Kidney (tissue), 22 donors: ENCODE measurements at places on chromosomes 3 and 15. TPM values are rescaled to one million over a fixed set of nuclear protein-coding genes. Genes with fewer than 3 reads are reported as not detected.

GRCh38 chr3:901953-902778 lies 190.7 kb upstream of the CNTN6 start:
- DNase-seq, result no peak

DNA sequence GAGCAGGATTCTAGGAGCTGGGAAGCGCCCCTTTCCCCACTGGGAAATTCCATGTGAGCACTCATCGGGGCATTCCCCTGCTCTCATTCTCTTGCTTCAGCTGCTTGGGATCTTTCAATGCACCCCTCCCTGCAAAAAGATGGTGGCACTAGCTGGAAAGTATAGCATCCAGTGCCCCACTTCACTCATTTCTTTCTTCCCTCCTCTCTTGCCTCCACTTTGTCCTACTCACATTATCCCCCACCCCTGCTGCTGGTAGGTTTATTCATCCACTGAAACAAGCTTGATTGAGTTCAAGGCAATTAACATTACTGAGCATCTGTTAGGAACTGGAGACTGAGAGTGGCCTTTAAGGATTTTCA lies 84.8 kb upstream of the LIMD1 start:
- no peak for DNase-seq

DNA sequence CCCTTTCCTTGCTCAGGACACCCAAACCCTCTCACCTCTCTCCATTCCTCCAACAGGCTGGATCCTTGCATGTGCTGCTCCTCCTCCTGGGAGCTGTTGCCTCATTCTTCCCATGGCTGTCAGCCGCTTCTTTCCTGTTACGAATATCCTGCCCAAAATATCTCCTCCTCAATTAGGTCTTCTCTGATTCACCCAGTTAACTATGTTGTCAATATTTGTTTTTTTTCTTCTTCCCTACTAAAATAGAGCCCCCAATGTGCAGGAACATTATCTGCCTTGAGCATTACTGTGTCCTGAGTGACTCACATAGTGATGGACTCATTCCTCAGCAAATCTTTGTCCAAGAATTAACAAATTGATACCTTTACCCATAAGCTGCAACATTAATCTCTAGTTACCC lies 357.2 kb downstream of the CLSTN2 start:
- DNase-seq, result no peak

DNA sequence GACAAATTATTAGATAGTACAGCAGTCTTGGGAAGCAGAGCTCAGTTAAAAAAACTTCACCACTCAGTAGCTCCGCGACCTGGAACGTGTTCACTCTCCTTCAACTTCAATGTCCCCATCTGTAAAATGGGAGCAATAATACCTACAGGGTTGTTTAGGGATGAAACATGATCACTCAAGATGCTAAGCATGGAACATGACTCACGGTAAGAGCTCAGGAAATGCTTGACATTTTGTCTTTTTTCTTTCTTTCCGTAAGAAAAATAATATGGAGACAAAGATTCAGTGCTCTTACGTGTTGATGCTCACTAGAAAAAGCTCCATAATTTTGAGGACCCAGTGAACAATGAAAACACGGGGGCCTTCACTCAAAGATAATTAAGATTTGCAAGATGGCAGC lies 606.7 kb upstream of the MDFIC2 start:
- DNase-seq, result no peak

DNA sequence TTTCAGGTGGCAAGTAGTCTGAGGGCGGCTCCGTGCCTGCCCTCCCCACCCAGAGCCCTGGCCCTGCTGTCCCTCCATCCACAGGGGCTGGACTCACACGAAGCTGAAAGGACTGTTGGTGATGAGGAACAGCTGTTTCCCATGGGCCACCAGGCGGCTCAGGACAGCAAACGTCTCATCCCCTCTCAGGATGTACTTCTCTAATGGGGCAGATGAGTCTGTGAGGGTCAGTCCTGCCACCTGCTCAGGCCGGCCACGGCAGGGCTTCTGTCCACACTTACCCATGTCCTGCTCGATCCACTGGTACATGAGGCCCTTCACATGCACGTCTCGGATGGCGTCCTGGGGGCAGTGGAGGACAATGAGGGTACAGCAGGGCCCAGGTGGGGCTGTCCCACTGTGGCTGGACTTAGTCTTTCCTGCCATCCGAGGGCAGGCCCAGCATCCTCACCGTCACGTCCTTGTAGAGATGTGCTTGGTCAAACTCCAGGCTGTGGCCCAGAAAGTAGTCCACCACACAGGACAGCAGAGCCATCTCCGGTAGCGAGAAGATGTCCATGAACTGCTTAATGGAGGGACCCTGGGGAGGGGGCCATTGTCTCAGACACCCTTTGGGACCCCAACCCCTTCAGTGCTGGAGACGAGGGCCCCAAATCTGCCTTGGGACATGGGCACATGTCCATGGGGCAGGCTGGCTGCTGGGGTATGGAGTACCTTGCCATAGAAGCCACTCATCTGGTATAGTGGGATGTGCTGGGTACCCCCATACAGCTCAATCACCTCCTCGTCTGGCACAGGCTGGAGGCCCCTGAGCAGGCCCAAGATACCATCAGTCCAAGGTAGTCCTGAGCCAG lies 5.7 kb downstream of the NT5DC2 start:
- DNase-seq, result no peak

GRCh38 chr15:37007301-37007700 lies 93.0 kb downstream of the MEIS2 start:
- no peak for DNase-seq

DNA sequence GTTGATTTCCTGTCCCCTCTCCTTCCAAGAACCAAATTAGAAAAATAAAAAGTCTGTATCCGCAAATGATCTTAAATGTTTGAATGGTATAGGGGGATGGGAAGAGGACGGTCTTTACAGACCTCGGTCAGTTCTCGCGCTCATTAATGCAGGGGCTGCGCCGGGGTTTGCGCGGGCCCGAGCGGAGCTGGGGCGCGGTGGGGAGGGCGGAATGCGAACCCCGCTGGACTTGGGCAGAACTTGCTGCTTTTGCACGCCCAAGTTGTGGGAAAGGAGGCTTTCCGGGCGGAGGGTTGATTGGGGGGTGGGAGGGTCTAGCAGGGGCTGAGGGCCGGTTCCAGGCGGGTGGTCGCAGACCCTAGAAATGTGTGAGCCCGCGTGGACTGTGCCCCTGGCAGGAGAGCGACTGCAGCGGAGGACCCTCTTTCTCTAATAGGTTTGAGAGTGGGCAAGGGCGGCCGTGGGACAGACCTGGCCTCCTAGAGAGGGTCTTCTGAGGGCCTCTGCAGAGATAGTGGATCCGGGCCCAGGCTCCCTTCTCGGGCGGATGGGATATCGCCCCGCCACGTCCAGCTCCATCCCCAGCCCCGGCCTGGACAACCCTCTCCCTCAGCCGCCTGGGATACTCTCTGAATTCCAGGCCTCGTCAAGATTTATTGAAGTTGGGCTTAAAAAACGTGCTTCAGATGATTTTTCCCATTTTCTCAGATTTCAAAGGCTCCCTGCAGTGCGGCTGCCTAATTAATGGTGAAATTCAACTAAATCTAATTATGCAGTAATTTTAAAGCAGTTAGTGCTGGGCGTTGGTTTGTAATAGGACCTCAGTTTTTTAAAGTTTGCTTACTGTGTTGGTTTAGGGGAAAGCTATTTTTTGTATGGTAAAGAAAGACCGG lies 11.3 kb downstream of the NR2F2 start:
- no peak for DNase-seq

GRCh38 chr3:107523289-107523538 lies 452 bp downstream of the BBX start:
- DNase-seq, result peak; percentile 73

- DNase-seq, result no peak
Measured at GRCh38 chr3:160369784-160370183, 29.2 kb downstream of the IFT80 start.

DNA sequence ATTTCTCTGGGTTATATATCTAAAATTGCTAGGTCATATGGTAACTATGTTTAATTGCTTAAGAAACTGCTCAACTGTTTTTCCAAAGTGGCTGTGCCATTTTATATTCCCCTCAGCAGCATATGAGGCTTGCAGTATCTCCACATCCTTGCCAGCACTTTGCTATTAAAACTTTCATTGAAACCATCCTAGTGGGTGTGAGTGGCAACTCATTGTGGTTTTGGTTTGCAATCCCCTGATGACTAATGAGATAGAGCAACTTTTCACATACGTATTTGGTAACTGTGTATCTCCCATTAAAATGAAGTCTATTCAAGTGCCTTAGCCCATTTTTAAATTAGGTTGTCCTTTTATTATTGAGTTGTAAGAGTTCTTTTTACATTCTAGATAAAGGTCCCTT lies 17.3 kb downstream of the KPNA1 start:
- no peak for DNase-seq

COPB2 gene
- total RNA-seq, result 124 TPM

IL17RD gene
- 18.9 TPM for total RNA-seq

FOXL2 gene
- not detected for total RNA-seq

IREB2 gene
- 48.7 TPM for total RNA-seq

CIDEC gene
- not detected for total RNA-seq

GRAMD1C gene
- 21.0 TPM for total RNA-seq

UBAP1L gene
- 5.4 TPM for total RNA-seq

- DNase-seq, result no peak
Measured at GRCh38 chr3:72445827-72446217, 402.4 kb downstream of the SHQ1 start.

PLCL2 gene
- 19.1 TPM for total RNA-seq

- DNase-seq, result no peak
Measured at GRCh38 chr3:53809267-53809666, 37.0 kb downstream of the CHDH start.

- DNase-seq, result no peak
Measured at GRCh38 chr3:46656778-46657556, 36.5 kb downstream of the ALS2CL start.

DNA sequence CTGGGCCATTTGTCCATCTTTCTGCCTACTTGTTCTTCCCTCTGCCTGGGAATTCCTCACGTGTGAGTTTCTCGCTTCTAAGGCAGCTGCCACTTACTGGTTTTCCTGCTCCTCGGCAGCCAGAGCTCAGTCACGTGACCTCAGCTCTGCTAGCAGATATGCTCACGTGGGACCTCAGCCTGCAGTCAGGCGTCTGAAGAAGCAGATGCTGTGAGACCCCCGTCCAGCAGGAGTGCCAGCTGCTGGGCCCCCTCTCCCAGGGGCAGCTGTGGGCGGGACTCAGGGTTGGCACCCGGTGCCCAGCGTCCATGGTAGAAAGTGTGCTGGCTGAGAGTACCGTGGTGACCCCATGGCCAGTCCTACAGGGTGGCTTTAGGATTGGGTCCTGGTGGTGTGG lies 161.3 kb upstream of the TLE3 start:
- DNase-seq, result peak; percentile 92

VGLL3 gene
- total RNA-seq, result 4.2 TPM

DNA sequence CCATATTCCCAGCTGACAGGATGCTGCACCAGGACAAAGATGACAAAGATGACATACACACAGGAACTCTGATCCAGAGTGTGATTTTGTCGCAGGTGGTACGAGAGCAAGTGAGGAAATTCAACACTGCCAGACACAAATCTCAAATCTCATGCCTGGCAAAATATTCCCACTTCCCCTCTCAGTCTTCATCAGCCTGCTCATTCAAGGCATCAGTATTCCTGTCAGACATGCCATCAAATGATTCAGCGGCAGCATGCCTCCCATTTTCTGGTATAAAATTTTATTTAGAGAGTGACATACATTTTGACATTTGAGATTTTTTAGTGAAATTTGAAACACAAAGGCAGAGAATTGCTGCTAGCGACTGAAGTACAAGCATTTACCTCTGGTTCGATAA lies 228.1 kb upstream of the LMCD1 start:
- no peak for DNase-seq

SLC12A1 gene
- 201 TPM for total RNA-seq

DNA sequence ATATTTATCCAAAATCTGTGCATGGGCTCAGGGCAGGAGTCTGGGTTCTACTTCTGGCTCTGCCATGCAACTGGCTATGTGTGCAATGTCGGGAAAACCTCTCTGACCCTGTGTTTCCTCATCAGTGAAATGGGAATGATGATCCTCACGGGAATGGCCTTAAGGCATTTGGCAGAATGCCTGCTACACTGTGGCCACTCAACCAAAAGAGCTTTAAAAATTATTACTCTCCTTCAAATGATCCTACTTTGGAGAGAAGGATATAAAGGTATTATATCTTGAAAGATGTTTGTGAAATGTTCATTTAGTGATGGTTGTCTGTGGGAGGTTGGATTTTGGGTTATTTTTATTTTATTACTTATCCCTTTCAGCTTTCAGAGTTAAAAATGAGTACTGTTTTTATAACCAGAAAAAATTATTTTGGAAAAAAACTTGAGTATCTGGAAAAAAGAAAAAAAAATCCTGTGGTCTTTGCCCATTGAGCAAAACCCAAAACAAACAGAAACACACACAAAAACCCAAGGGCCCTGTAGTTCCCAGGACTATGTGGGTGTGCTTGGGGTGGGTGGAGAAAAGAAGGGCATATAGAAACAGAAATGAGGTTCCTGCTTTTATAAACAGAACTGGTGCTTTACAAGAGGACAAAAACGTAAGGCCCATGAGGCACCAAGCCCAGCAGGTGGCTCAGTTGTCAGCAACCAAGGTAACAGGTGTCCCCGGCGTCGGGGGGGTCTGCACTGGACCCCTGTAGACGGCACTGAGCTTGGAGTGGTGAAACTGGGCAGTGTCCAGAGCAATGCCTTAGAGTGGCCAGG lies 22.0 kb downstream of the RGMA start:
- DNase-seq, result no peak

- no peak for DNase-seq
Measured at GRCh38 chr3:103127098-103127630, 692.3 kb downstream of the ZPLD1 start.

- no peak for DNase-seq
Measured at GRCh38 chr3:80753021-80753420, 985.2 kb upstream of the ROBO1 start.

JMJD7 gene
- 16.2 TPM for total RNA-seq
